ENCODE measurements at places on chromosomes 3 and 15.

DNA sequence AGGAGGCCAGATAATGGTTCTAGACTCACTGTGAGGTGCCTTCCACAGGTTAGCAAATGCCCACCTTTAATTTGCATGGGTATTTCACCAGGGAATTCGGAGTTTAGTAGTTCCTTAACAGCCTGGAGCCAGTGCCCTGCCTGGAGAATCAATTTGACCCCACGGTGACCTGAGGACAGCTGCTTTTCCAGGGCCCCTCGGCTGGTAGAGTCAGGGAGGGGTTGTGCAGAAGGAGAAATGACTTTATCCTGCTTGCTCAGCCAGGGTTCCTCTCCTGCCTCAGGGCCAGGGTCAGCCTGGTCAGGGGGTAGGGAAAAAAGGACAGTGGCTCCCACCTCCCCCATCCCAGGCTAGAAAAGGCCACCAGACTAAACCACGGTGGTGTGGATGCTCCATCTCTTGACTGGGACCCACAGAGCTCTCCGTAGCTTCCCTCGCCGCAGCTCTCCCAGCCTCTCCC lies 12.0 kb downstream of the DLL4 start:
- no peak for DNase-seq

DNA sequence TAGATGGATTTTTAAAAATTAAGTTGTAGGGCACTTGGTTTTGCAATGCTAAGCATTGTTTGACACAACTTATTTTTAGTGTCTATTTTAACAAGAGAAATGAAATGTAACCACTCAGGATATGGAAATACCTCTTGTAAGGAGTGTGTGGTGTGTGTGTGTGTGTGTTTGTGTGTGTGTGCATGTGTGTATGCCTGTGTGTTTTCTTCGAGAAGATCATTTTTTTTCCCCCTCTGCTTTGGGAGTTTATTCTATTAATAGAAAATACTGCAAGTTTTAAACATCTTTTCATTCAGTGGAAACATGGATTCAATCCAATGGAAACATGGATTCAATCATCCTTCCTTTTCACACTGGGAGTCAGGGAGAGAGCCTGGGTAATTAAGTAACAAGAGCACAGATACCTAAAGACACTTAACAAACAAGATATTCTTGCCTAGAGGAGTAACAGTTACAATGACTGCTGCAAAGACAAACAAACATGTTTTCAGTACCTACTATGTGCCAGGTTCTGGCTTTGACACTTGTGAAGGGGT lies 567.2 kb upstream of the TBL1XR1 start:
- DNase-seq, result no peak

DNA sequence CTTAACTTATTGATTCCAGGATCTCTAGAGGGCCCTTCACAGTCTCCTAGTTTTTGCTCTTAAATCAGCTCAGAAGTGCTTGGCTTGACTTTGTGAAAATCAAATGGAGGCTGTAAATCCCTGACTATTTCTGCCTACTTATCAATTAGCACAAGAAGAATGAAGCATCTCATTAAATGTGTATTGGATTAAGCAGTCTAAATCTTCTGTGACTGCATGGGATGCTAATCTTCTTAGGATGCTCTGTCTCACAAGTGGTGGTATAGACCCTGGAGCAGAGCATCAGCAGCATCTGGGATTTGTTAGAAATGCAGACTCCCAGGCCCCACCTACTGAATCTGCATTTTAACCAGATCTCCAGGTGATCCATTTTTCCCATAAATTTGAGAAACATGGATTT lies 488.7 kb downstream of the AGBL1 start:
- DNase-seq, result no peak

GRCh38 chr3:158185711-158186110 lies 75.8 kb downstream of the RSRC1 start:
- no peak for DNase-seq

DNA sequence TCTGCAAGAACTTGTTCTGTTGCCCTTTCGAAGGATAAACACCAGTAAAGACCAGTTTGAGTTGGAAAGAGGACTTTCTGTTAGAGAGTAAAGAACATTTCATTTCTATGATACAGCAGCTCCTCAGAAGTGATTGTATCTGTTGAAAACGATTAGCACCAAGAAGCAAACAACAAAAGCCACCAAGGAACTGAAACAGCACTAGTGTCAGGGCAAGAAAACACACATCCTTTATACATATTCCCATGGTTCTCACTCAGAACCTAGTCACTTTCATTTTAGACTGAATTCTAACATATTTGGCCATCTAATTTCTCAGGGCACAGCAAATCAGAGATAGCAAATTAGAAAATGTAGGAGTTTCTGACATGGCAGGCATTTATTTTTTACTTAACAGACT lies 116.1 kb downstream of the ATP1B3 start:
- DNase-seq, result no peak

DNA sequence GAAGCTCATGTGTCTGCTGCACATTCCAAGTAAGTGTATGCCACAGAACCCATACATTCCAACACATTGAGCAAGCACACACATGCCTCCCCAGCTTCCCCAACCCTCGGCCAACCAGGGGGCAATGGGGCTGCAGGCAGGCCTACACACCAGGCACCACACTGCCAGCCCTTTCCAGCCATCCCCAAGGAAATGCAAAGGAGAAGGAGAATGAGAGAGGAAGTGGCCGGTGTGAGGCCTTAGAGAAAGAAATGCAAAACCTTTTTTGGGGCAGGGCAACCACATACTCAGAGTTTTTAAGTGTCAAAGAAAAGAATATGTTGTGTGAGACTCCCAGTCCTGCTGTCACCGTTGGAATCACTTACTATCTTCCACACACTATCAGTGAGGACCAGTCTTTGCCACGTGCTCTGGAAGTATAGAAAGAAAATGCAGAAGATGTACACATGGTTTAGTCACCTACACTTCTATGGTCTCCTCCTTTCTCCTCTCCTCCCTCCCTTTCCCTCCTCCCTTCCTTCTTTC lies 11.1 kb downstream of the IGF2BP2 start:
- peak; percentile 75 for DNase-seq

- no peak for DNase-seq
Measured at GRCh38 chr3:129556890-129557547, 14.0 kb downstream of the H1-8 start.

GRCh38 chr3:61613666-61614065 lies 52.3 kb downstream of the PTPRG start:
- DNase-seq, result no peak
